ENCODE measurements at places on chromosomes 2 and 18.

DNA sequence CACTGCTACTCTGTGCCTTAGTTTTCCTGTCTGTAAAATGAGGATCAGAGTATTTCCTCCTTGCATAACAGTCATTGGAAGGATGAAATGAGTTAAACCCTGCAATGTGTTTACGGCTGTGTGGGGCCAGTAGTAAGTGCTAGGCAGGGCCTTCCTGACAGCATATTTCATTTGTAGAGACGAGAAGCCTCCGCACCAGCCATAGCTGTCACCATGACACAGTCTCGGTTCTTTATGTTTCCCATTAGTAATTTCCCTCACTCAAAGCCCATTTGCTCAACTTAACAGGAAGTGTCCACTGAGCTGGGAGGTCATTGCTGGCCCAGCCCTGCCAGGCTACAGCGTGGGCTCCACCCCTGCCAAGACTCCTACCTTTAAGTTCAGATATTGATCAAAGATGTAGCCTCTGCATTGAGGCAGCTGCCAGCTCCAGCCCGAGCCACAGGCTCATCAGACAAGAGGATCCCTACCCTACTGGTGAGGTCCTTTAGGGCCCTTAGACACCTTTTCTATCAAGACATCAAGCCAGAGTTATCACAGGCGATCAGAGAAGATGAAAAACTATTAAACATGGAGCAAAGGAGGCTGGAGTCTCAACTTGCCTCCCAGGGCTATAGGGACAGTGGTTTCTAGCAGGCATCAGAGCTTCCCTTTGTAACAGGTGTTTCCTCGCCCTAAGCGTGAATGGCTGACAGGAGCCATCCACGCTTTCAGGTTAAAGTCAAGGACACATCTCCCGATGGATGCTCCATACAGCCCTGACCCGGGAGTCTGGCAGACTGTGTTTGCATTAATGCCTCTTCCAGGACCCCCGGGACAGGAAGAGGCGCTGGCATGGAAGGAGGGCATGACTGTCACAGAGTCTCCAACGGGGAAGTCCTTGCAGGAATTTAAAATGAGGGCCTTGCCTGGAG, 251.7 kb downstream of the NDUFA10 start:
- DNase-seq: no peak

GRCh38 chr18:61908661-61909060, 15.9 kb upstream of the RNF152 start:
- DNase-seq: no peak

DNA sequence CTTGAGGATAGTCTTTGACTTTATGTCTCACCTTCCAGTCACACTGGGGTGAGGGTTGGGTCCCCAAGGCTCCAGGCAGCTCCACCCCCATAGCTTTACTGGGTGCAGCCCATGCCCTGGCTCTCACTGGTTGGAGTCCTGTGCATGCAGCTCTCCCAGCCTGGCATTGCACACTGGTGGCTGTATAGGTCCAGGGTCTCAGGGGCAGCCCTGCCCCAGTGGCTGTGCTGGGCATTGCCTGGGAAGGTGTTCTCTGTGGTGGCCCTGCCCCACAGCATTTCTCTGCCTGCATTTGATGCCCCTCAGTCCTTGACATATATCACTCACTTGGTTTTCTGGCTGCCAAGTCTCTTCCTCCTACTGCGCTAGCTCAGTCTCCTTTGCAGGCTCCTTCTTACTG, 21.2 kb downstream of the MPHOSPH10 start:
- no peak for DNase-seq

- DNase-seq: no peak
Measured at GRCh38 chr2:238863231-238863630, 15.3 kb downstream of the TWIST2 start.

DNA sequence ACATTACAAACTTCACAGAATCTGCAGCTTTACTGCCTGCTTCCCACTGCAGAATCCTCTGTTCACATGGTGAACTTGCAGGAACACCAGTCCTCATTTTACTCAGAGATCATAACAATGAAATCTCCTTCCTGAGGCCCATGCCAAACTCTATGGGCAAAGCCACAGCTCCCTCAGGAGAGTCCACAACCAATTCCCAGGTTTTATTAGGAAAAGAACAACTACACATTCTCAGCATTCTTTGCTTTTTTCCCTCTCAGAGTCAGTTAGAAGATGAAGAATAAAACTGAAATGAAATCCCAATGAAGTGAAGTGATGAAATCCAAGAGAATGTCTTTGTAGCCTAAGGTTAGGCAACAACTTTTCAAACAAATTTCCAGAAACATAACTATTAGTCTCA, 233.7 kb downstream of the DSEL start:
- DNase-seq: peak; percentile 62

DNA sequence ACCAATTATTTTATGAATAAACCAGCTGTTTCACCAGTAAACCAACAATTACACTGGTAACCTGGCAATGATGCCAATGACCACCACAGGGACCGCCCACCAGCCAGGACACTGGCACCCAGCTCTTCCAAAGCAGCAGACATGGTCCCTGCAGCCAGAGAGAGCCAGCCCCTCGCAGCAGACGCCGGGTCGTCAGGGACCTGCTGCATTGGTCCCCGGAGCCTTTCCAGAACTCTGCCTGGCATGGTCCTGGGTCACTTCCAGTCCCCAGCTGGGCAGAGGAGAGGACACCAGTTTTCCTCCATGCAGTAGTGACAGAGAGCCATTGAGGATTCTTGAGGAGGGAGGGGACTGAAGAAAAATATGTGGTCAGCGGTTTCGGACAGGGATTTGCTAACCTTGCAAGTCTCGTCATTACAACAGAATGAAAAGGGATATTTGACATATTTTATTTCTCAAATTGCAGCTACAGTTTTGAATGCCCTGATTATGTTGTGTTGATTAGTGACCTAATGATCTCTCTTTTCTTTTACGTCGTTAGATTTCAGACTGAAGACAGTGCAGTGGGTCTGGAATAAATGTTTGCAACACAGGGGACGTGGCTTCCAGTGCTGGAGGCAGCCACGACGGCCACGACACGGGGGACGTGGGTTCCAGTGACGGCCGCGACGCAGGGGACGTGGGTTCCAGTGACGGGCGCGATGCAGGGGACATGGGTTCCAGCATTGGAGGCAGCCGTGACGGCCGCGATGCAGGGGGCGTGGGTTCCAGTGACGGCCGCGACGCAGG, 154.5 kb downstream of the TPO start:
- DNase-seq: no peak

DNA sequence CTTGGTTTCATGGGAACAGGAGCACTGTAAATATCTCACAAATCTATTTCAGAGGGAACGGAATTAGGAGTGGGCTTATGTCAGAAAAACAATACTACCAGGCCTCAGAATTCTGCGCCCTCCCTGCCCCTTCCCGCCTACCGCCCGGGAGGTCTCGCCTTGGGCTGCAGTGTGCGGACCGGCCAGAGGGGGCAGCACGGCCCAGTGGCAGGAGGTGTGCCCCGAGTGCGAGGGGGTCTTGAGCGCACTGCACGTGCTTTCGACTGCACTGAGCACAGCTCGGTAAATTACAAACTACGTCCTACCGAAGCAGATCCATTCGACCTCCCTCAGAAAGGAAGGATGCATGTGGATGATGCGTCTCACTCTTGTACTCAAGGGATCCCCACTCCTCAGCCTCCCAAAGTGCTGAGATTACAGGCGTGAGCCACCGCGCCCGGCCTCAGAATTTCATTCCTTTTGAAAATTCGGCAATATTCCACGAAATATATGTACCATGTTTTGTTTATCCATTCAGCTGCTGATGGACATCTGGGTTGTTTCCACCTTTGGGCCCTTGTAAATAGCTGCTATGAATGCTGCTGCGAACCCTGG, 297.0 kb downstream of the BCL2 start:
- no peak for DNase-seq

GRCh38 chr2:35365859-35366258, 989.7 kb upstream of the CRIM1 start:
- DNase-seq: no peak

GRCh38 chr2:232288489-232289030, 90.0 kb upstream of the ALPP start:
- DNase-seq: no peak

DNA sequence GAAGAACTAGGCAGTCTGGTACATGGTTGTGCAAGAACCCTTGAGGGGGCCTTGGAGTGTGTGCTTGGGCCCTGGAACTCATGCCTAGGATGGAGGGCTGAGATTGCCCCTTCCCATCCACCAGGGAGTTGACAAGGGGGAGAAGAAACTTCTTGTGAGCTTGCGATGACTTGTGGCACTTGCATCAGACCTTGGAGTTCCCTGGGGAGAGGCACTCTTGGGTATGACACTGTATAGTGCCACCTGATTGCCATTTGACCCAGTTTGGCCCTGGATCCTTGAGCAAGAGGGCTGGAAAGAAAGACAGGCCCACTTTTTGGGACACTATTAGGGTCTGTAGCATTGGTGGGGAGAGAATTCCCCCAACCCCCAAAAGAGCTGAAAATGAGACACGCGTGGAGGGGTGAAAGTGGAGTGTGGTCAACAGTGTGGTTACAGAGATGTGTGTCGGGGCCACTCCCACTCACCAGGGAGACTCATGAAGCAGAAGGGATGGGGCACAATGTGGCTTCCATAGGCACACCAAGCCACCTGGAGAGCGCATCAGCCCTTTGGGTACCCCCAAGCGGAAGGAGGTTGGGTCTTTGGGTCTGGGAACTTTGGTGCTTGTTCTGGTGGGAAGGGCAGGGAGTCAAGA, 101.3 kb downstream of the MSH2 start:
- no peak for DNase-seq

- DNase-seq: no peak
Measured at GRCh38 chr2:109174626-109175349, 45.8 kb downstream of the SH3RF3 start.

DNA sequence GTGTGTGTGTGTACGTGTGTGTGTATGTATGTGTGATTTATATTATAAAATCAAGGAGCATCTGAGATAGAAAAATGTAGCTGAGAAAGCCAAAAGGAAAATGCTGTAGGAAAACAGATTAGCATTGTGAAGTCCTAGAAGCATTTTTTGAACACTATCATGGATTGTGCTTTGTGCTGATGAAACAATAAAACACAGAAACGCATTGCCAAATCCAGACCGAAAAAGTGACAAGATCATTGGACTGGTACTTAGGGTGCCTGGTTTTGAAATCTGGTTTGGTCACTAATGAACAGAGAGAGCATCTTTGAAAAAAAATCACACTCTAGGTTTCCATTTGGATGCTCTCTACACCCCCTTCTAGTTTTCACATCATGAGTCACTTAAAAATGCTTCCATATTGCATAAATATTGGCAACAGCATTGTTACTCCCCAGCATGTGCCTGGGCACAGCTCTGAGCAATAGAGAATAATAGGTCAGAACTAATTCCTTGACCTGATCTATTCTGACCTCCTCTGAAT, 214.6 kb upstream of the LRRTM1 start:
- no peak for DNase-seq

GRCh38 chr2:220394433-220394832, 767.0 kb downstream of the SLC4A3 start:
- peak; percentile 76 for DNase-seq

GRCh38 chr18:39007031-39007902, 1441.7 kb upstream of the CELF4 start:
- DNase-seq: peak; percentile 11

- DNase-seq: no peak
Measured at GRCh38 chr18:71503222-71503621, 1040.9 kb downstream of the CBLN2 start.

DNA sequence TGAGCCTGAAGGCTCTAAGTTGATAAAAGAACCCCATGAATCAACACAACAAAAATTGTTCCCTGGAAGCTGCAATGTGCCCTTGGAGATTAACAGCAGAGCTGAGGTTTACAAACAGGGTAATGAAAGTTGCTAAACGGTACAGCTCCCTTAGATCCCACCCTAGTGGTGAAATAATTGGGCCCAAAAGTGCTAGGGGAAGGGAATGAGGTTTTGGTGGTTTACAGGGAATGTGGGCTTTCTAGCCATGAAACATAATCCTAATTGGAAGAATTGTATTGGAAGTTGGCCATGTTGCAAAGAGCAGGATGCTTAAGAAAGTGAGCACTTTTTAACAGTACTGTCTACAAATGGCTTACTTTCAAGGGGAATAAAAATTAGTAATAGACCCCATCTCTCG, 180.2 kb upstream of the SMIM21 start:
- peak; percentile 82 for DNase-seq

GRCh38 chr2:240296104-240296406, 139.4 kb upstream of the GPC1 start:
- no peak for DNase-seq

- no peak for DNase-seq
Measured at GRCh38 chr2:216670266-216671080, 24.9 kb downstream of the IGFBP5 start.

- no peak for DNase-seq
Measured at GRCh38 chr18:56576826-56577573, 61.4 kb downstream of the TXNL1 start.

GRCh38 chr2:158021226-158021625, 80.5 kb upstream of the UPP2 start:
- no peak for DNase-seq

- no peak for DNase-seq
Measured at GRCh38 chr2:216170076-216170763, 61.1 kb downstream of the XRCC5 start.

- peak; percentile 41 for DNase-seq
Measured at GRCh38 chr2:62578803-62579640, 73.0 kb upstream of the TMEM17 start.

DNA sequence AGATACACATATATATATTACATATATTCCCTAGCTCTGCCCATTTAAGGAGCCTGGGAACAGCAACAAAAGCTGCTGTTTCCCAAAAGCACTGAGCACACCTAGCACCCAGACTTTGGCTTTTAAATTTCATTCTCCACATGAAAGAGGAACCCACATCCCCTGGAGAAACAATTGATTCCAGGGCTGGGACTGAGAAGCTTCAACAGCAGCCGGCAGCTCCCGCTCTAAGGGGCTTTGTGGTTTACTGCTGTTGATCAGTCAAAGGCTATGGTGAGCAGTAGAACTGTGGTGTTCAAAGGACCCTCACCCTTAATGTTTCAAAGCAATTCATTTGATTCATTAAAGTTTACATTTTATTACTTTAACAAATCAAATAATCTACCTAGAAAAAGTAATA, 83.3 kb upstream of the SLC66A3 start:
- DNase-seq: no peak

- DNase-seq: no peak
Measured at GRCh38 chr2:219562049-219563020, 9.0 kb downstream of the OBSL1 start.

DNA sequence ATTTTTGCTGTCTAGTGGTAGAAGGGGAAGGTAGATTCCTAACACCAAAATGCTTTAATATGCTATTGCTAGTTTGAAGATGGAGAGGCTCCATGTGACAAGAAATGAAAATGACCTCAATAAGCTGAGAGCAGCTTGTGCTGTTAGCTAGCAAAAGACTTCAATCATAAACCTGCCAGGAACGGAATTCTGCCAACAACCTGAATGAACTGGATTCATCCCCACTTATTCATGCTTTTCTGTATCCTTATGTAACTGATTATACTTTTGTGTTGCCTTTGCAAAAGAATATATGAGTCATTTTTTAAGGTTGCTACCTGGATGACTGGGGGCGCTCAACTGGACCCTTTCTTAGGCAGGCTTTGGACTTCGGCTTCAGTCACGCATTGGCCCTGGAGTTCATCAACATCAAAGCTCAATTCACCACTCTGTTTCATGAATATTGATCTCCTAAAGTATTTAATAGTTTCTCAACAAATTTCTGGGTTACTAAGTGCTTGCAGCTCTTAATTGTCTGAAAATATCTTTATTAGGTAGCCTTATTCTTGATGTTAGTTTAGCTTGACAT, 97.5 kb upstream of the KCNJ3 start:
- DNase-seq: no peak

Measured in astrocyte of the hippocampus (primary cell).